ENCODE measurements at places on chromosomes 2 and 18.

GRCh38 chr18:9090578-9090977, 11.9 kb upstream of the NDUFV2 start:
- DNase-seq = no peak

GRCh38 chr18:78732273-78733210, 247.1 kb upstream of the SALL3 start:
- DNase-seq = no peak

- DNase-seq = no peak
Observed at GRCh38 chr2:111685342-111685741, 198.7 kb downstream of the ANAPC1 start.

- no peak for DNase-seq
Observed at GRCh38 chr2:56286936-56287335, 103.1 kb downstream of the CCDC85A start.

GRCh38 chr2:138381373-138381772, 120.2 kb upstream of the SPOPL start:
- no peak for DNase-seq

DNA sequence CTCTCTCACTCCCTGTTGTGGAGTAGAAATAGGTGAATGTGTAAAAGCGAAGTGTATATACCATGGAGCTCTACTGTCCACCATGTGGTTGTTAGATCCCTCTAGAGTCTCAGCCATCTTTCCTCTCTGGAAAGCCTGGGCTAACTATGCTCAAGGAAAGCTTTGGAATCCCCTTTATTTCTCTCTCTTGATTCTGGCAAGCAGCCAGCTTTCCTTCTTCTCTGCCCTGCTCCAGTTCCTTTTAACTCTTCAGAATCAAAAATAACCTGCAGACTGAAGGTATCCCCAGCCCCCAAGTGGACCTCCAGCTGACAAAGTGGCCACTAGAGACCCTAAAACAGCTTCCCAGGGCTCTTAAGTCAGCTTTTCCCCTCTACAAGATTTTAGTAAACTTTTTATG, 381.9 kb downstream of the PLCL1 start:
- DNase-seq = no peak

DNA sequence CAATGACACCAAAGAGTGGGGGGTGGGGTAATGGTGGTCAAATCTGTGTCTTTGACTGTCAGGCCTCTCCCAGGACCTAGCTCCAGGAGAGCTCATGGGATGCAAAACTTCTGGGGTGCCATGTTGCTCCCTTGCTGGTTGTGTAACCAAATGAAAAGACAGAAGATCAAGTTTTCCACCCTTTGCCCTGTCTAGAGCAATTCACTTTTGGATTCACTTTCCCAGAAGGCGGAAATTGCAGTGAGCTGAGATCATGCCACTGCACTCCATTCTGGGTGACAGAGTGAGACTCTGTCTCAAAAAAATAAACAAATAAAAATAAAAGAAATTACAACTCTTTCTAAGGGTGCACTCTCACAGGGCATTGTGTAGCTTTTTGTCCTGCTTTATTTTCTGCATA, 34.9 kb upstream of the PLA2R1 start:
- no peak for DNase-seq

- no peak for DNase-seq
Observed at GRCh38 chr2:201639205-201639604, 4.1 kb downstream of the TMEM237 start.

GRCh38 chr2:172162225-172162733, 59.6 kb upstream of the DLX2 start:
- DNase-seq = no peak

DNA sequence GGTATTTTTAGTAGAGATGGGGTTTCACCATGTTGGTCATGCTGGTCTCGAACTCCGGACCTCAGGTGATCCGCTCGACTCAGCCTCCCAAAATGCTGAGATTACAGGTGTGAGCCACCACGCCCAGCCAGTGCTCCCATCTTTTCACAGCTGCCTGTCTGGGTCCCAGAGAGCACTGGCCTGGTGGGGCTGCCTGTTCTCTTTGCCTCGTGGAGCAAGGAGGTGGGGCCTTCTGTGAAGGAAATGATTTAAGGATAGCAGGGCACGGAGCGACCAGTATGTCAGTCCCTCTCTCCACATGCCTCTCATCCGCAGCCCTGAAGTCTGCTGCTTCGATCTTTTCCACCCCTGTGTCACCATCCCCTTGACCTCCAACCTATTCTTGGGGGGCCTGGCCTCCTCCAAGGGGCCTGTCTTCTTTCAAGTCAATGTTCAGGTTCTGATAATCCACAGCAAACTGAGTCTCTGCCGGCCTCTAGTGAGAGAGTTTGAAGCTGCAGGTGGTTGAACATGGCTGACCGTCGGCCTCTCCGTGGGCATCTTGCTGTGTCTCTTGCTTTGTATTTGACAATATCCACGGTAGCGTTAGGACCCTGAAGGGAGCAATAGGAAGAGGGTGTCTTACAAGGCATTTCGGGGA, 28.2 kb upstream of the GIGYF2 start:
- DNase-seq = no peak

DNA sequence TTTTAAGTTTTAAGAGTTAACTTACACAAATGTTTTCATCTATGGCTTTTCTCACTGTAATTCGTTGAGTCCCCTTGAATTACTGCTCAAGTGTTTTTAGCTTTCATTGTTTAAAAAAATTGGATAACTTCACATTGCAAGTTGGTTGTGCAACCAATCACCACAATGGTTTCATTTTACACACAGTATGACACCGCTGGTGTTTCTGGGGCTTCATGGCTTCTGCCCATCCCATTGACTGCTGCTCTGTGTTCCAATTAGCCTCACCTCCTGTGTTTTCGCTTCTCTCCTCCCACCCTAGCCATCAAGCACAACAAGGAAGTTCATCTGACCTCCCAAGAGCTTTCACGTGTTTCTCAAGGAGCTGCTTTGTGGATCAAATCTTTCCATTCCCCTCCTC, 199.1 kb upstream of the CHAC2 start:
- DNase-seq = no peak

- DNase-seq = no peak
Observed at GRCh38 chr18:63311118-63312018, 8.2 kb downstream of the BCL2 start.

GRCh38 chr2:224416656-224417360, 14.9 kb upstream of the FAM124B start:
- no peak for DNase-seq

DNA sequence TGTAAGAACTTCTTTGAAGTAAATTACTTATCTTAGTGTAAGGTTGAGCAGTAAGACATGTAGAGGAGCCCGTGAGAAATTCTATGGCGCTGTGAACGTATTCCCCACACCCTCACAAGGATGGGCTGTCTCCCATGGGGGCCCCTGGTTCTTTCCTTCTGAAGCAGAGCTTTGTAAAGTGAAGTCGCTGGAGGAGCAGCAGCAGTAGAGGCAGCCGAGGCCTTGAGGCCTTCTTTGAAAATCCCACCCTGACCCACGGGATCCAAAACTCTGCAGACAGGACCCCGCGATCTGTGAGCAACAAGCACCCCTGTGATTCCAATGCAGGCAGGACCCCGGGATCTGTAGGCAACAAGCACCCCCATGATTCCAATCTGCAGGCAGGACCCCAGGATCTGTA, 23.8 kb upstream of the SNTG2 start:
- no peak for DNase-seq

DNA sequence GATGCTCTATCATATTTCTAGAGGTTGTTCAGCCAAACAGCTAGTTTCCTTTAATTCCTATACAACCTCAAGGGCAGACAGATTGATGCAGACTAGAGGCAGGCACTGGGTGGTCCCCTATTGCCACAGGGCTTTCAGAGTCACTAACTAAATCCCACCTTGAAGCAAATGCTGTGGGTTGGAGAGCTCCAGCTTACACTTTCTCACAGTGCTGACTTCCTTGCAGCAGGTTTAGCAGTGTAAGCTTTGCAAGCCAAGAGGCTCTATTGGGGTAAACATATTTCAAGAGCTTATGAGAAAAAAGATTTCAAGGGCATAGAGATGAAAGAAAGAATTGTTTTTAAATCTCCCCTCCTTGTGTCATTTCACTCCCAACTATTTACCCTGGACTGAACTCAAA, 366.5 kb upstream of the CRIM1 start:
- no peak for DNase-seq
